Left lung (tissue), 14 donors: ENCODE measurements at places on chromosomes 7 and 10. TPM values are rescaled to one million over a fixed set of nuclear protein-coding genes. Genes with fewer than 3 reads are reported as not detected.
A peak's percentile ranks its signal among the peaks of the same experiment; 100 is the strongest.

Gene HOXA6
- total RNA-seq: 5.0 TPM

Gene CTAGE4
- 5.0 TPM for total RNA-seq

Gene PIP4K2A
- total RNA-seq: 41.0 TPM

Gene SEC24C
- total RNA-seq: 86.6 TPM

Gene TMEM184A
- total RNA-seq: 9.7 TPM

Gene PNLIPRP1
- not detected for total RNA-seq

GRCh38 chr10:47077941-47078340, 166.7 kb downstream of the PTPN20 start:
- DNase-seq: no peak

DNA sequence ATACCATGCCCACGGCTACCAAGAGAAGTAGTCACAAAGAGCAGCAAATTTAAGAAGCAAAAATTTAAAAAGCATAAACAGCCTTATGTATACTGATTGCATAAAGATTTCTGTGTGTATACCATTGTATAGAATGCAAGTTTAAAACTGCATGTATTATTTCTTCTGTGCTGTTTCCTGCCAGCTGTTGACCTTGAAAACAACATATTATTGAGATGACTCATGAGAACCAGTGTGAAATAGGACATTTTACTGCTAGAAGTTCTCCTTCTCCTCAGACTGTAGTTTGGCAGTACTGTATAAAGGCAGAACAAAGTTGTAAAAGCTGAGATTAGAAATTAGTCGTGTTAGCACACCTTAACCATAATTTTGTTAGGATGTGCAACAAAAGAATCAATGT, 42.3 kb upstream of the SGCE start:
- DNase-seq: no peak

GRCh38 chr10:61390851-61391250, 62.3 kb downstream of the TMEM26 start:
- no peak for DNase-seq

DNA sequence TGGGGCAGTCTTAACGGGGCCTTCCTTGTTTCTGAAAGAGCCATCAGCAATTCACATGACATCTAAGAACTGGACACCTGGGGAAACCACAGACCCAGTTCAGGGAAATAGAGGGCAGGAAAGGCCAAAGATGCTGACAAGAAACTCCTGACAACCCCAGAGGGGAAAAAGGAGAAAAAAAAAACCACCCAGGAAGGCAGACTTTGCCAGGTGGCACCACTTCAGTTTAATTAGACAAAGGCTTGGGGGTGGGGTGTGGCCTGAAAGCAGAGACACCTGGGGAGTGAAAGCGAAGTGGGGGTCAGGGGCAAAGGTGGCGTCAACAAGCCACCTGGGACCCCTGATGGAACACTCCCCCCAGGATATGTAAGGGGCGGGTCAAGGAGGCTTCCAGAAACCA, 53.6 kb downstream of the RAB11FIP2 start:
- no peak for DNase-seq

DNA sequence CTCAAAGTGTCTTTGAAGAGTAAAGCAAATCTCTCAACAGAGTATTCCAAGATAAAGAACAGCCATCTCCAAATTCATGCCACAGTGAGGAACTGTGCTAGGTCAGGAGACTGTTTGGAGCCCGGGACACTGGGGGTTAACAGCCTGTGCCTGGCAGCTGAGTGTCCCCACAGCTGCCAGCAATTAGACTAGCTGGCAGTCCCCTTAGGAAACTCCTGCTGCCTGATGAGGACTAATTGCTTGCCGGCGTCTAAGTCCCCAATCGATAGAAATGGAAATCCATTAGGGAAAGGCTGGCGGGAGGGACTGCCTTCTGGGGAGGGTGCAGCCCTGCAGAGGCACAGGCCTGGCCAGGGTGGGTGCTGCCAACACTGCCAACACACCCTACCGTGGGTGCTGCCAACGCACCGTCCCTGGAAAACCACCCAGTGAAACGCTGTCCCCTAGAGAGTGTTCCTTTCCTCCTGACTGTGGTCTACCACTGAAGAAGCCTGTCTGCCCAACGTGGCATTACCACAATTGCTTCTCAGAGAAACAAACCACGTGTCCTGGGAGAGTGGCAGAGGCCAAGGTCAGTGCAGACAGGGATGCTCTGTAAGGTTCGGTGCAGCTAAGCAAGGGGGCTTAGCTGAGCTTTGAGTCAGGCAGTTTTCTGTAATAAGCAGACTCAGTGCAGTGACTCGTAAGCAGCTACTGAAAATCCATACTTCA, 60.8 kb downstream of the XRCC2 start:
- peak; percentile 32 for DNase-seq

DNA sequence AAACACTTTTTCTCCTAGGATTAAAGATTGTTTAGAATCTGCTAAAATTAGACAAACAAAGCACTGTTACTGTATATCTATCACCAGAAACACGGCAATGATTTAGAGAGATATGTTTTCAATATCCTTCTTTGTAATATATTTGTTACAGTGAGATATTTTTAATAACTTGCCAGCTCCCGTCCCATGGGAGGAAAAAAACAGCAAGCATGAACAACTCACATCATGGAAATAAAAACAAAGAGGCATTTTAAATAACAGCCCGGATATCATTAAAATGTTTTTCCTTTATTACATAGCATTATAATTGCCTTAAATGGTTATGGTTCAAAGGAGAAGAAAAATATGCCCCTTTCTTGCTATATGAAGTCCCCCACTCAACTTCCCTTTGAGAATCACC, 272.1 kb downstream of the BMPER start:
- no peak for DNase-seq

- no peak for DNase-seq
Measured at GRCh38 chr7:107701191-107701590, 40.6 kb downstream of the SLC26A4 start.

DNA sequence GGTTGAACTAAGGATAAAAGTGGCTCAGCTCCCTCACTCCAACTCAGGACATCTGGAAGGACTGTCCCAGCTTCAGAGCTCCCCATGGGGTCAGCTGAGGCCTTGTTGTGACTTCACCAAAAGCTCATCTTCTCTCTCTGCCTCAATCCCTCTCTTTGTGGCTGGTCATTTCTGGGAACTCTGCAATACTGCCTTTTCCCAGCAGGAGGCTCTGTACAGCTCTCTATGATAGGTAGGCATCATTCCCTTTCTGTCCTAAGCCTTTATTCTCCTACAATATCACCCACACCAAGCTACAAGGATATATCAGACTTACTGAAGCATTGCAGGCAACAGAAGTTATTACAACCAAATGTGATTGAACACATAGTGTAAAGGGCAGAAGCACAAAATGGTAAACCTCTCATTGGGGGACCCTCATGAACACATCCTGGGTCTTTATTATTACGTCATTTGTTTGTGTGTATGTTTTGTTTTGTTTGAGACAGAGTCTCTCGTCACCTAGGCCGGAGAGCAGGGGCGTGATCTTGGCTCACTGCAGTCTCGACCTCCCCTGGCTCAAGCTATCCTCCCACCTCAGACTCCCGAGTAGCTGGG, 36.7 kb upstream of the PRPS1L1 start:
- DNase-seq: no peak

DNA sequence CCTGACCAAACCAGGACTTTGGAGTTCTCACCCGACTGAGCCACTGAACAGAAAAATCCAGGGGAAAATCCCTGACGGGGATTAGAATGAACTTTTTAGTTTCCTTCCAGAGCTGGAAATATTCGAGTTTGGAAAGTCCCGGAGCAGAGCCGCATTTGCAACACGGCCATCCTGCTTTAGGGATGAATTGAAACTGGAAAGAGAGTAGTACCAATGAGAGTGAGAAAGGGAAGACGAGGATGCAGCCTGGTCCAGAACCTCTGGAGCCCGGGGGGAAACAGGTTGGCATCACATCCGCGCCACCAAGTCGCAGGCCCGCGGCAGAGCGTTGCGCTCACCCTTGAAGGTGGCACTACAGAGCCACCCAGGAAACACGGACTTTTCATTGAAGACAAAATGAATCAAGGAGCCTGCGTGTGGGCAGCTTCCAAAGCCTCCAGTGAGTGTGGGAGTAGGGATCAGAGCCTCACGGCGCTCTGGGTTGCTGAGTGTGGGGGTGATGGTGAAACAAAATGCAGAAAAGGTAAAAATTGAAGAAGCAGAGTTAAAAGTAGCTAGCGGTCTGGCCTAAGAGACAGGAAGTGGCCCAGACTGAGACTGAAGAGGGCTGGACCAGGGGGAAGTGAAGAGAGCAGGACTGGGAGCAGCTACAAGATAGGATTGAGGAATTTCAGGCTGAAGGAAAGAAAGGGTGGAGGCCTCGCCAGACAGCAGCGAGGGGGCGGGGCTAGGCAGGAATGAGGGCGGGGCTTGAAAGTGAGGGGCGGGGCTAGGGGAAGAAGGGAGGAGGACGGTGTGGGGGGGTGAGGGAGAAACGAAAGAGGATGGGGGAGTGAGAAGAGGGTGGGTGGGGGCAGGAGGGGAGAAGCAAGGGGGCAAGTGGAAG, 1.8 kb downstream of the SMURF1 start:
- peak; percentile 63 for DNase-seq

- DNase-seq: no peak
Measured at GRCh38 chr10:110865809-110866482, 5.8 kb upstream of the PDCD4 start.

- no peak for DNase-seq
Measured at GRCh38 chr7:55438757-55439525, 73.8 kb downstream of the LANCL2 start.

DNA sequence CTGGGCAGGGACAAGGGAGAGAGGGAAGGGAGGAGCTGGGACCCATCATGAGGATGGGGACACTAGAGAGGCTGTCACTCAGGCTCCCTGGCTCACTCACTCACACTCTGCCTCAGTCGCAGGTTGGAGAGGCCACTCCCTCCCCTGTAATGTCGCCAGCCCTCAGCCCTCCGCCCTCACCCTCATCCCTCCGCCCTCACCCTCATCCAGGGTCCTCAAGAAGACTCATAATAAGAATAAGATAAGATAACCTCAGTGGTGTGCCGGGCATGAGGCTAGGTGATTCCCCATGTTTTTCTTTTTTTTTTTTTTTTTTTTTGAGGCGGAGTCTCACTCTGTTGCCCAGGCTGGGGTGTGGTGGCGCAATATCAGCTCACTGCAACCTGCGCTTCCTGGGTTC, 92.2 kb downstream of the GTF2IRD1 start:
- no peak for DNase-seq

DNA sequence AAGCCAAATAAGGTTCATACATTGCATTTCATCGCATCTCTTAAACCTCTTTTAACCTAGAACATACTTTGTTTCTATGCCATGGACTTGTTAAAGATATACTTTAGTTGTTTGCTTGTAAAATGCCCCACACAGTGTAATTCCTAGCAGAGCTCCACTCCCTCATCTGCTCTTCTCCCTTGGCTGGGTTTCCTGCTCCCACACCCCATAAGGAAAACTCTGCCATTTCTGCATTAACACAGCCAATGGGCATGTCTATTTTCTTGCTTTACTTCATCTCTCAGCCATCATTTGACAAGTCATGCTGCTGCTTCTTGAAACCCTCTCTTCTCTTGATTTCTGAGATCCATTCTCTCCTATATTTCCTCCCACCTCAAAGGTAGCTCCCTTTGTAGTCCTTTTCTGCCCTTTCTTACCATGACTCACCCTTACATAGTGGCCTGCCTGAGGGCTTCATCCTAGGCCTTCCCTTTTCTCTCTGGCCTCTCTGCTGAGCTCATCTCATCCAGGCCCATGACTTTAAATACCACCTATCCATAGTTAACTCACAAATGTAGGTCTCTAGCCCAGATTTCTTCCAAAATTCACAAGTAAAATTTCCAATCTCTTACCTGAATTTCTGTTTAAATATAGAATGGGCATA, 471.4 kb downstream of the ADRA2A start:
- no peak for DNase-seq

GRCh38 chr7:102279537-102280400, 6.9 kb upstream of the SH2B2 start:
- peak; percentile 58 for DNase-seq

- no peak for DNase-seq
Measured at GRCh38 chr10:98460837-98461499, 14.2 kb upstream of the HPS1 start.

- DNase-seq: no peak
Measured at GRCh38 chr7:44100458-44101302, 3.5 kb upstream of the AEBP1 start.

DNA sequence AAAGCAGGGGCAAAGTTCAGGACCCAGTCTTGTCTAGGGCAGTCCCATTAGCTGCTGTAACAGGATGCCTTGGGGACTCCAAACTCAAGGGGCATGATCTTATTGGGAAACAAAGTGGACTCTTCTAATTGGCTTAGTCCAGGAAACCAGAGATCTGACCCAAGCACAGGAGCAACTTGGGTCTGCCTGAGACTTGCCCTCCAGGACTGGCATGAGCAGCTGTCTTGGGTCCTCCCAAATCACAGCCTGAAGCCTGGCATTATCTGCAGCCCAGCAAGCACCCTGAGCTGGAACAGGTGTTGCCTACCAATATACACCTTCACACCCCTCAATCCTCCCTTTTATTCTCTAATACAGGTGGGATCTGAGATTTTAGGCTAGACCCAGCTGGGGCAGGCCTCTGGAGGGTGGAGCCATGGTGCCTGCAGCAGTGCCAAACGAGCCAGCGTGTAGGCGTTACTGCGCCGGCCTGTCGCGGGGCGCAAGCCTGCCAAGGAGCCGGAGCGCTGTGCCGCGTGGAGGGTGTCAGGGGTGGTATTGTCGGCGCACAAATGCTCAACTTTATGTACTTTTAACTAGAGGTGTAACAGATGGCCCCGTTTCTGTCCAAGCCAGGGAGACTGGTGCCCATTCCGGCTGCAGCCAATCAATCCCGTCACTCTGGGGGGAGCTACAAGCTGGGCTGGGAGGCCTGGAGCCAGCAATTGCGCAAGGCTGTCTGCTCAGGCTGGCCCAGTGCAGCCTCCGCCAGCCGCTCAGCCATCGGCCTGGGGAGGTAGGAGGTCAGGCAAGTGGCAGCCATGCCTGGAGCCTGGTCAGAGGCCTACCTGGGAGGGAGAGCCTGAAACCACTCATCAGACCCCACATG, 12.8 kb upstream of the LBX1 start:
- peak; percentile 84 for DNase-seq

DNA sequence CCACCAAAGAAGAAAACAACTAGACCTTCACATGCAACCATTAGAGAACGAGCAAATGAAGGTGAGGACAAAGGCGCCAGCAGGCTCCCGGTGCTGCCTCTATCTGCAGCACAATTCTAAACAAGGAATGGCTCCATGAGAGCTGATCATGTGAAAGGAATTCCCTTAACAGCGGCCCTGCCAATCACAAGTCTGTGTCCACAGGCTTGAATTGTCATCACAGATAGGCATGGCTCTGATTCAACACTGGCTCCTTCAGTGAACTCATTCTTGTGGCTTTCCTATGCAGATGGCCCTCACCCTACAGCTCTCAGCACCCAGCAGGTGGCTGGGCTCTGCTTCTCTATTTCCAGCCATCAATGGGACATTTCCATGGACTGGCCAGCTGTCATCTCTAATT, 36.2 kb downstream of the LAMB1 start:
- no peak for DNase-seq

DNA sequence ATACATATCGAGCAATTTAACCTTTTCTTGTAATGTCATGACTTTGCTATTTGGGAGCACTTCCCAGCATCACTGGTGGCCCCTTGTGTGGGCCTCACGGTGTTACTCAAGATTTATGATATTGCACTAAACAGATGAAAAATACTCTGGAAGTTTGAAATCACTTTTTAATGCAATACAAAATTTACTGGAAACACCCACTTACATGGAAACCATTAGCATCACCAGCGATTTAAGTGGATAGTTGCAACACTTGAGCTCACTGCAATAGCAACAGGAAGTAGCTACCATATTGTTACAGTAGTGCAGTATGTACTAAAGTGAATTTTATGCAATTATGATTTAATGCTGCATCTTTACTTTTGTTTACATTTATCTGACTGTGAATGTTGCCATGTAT, 184.4 kb downstream of the MDFIC start:
- DNase-seq: no peak
